ENCODE measurements at places on chromosomes 7 and 10. TPM values are rescaled to one million over a fixed set of nuclear protein-coding genes. Genes with fewer than 3 reads are reported as not detected.

The LRRC17 gene
- not detected for total RNA-seq

The MAP3K8 gene
- total RNA-seq = 24.0 TPM

The GRM3 gene
- total RNA-seq = not detected

GRCh38 chr7:2513702-2514101 is 5.9 kb upstream of the LFNG start:
- H3K4me1 ChIP-seq = peaks cover 58% of the 10 kb centered on the region
- no peaks in the 10 kb centered on the region for H3K27me3 ChIP-seq
- no peak overlapping the region for H3K4me3 ChIP-seq

Measured in activated CD8-positive, alpha-beta T cell treated with anti-CD3 and anti-CD28 coated beads for 36 hours (primary cell).